ENCODE measurements at places on chromosomes 13 and 19.

GRCh38 chr13:60165391-60166099 lies 1.8 kb upstream of the DIAPH3 start:
- no peak for DNase-seq

GRCh38 chr19:576768-577438 lies 4.5 kb downstream of the BSG start:
- no peak for DNase-seq

DNA sequence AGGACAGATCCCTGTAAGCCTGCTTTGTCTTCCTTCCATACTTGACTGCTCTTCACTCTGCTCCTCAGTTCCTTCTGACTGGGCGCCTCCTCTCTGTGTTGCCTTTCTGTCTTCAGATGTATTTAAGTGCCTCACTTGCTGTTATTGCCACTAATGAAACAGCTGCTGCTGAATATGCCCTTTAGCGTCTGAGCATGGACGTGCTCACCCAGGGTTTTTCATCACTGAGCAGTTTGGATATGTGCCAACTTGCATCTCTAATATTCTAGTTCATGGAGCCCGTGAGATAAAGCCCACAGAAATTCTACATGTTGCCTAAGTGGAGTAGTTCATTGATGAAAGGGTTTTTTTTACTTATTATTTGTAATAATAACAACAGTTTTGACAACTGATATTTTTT lies 198.2 kb downstream of the MYO16 start:
- no peak for DNase-seq

GRCh38 chr13:101514100-101514499 lies 61.6 kb downstream of the ITGBL1 start:
- DNase-seq, result no peak

GRCh38 chr13:77448689-77449088 lies 86.8 kb upstream of the SCEL start:
- peak; percentile 4 for DNase-seq

- DNase-seq, result no peak
Observed at GRCh38 chr19:38869836-38870607, 8.1 kb downstream of the RINL start.

GRCh38 chr19:58466760-58467589 lies at the start of gene ZNF324:
ZNF324 (plus strand) TSS chr19:58467080; CDS start chr19:58469186, 2,106 bp downstream.
- DNase-seq, result peak; percentile 99

DNA sequence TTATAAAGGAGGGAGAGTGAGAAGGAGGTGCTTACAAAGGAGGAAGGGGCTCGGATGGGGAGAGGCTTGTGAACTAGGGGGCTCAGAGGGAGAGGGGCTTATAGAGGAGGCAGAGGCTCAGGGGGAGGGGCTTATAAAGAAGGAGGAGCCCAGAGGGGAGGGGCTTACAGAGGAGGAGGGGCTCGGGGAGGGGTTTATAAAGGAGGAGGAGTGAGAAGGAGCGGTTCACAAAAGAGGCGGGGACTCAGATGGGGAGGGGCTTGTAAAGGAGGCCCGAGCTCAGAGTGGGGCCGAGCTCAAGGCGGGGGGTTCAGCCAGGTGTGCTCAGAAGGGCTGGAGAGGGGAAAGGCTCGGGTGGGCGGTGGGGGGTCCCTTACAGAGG lies 500 bp downstream of the SMIM24 start:
- DNase-seq, result no peak

- DNase-seq, result no peak
Observed at GRCh38 chr13:20119960-20120359, 40.9 kb downstream of the GJA3 start.

DNA sequence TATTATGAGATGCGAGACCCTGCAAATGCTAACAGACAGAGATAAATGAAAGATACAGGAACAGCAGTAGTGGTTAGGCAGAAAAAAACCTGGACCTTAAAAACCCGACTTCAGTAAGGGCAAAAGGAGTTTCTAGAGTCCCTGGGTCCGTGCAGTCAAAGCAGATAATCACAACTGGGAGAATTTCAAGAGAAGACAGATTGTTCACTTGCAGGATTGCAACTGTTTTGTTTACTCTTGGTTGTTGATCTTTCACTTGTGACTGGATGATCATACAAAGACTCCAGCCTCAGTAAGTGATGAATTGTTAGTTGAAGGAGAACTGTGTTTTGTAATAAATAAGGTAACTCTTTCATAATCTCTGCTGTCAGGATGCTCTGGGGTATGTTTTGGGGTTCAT lies 135.1 kb downstream of the GPC6 start:
- DNase-seq, result no peak

DNA sequence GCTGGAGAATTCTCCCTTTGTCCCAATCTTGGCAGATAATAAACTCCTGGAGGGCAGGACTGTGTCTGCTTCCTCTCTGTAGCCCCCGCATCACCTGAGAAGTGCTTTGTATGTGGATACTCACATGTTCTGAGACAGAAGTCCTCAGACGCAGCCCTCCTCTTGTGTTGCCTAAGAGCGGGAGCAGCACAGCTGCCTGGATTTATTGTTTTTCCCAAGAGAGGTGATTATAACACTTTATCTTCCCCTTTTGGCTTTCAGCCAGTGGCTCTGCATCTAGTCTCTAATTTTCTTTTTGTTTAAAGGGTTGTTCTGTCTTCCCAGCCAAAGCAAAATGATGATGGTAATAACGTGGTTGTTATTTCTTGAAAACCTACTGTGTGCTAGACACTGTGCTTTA lies 36.1 kb downstream of the OLFM4 start:
- peak; percentile 86 for DNase-seq

DNA sequence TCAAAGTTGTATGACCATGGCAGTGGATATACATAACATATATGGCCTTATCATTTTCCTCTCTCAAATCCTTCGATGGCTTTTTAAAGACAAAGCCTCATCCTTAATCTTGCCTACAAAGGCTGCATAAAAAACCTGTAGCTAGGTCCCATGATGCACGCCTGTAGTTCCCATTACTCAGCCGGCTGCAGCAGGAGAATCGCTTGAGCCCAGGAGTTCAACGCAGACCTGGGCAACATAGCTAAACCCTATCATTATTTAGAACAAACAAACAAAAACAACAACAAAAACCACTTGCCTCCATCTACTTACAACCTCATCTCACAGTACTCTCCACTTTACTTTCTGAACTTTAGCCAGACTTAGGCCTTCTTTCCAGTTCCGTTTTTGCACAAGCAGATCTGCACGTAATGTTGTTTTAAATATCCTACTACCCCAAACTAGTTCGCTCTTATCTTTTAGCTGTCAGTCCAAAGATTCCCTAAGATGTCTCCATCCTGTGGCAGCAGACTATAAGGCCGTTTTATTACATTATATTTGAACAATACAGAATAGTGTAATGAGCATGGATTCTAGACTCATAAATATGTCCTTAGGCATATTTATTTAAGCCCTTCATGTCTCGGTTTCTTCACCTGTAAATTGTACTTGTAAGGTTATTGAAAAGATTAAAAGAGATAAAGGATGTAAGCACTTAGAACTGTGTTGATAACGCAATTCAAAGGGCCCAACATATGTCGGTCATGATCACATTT lies 969 bp upstream of the POMP start:
- DNase-seq, result no peak

- DNase-seq, result no peak
Observed at GRCh38 chr13:111650626-111651025, 330.2 kb downstream of the TEX29 start.

GRCh38 chr13:23871616-23872220 lies 17.5 kb downstream of the MIPEP start:
- no peak for DNase-seq

GRCh38 chr19:7815325-7815724 lies 14.7 kb upstream of the EVI5L start:
- no peak for DNase-seq

GRCh38 chr13:114259974-114260373 lies 21.4 kb upstream of the UPF3A start:
- DNase-seq, result no peak

DNA sequence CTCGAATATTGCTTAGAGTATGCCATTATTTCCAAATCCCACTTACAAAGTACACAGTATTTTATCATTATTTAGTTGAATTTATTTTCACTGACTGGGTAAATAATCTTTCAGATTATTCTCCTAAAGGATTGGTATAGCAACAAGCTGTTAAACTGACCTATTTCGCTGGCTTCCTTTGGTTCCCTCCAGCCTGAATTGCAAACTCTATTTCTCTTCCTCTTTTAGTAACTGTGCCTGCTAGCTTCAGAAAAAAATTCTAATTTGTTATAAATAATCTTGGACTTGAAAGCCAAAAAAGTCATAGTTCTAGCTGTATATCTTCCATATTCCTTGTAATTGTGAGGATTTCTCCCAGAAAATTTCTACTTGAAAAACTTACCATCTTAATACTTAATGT lies 15.0 kb upstream of the CCNA1 start:
- no peak for DNase-seq

DNA sequence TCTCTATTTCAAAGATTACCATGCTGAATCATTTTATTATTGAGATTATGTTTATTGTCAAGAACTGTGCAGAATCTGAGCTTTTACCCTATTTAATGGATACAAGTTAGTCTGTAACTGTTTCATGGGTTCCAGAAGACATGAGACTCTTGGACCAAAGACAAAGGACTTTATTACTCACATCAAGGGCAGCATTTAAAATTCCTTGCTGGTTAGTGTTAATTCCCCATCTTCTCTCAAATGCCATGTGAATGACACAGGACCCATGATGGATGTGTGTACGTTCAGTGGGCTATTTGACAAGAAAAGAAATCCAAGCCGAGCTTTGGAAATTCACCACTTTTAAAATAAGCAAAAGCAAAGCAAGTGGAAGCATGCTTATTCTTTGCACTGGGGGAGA lies 139.9 kb downstream of the PCDH20 start:
- DNase-seq, result no peak

DNA sequence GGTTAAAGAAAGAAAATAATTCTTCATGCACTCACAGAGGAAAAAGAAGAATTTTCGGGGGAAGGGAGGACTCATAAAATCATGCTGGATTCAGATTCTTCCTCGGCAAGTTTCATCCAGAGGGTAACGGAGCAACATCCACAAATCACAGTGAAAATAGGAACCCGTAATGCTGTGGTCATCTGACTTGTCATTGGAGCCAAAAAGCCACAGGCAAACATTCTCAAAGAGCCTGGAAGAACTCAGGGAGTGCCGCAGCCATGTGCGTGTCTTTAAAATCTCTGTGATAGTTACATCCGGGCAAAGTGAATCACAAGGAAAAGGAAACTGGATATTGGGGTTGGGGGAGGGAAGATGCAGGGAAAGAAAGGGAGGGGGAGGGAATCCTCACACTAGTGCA lies 33.0 kb upstream of the VSTM2B start:
- DNase-seq, result no peak

DNA sequence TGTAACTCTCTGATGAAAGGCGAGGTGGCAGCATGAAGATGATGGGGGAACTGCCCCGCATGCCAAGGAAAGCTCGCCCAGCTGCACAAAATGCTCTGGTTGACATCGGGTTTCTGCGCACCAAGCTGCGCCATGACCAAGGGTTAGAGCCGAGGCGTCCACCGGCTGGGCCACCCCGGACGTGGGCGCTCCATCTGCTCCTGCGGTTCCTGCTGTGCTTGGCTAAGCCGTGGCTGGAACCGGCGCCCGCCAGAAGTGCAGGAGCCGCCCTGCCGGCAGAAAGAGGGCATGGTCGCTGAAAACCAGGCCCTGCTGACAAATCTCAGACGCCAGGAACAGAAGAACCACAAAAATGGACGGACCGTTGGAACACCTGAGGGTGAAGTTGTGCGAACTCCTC lies 57.9 kb downstream of the ZNF100 start:
- no peak for DNase-seq

DNA sequence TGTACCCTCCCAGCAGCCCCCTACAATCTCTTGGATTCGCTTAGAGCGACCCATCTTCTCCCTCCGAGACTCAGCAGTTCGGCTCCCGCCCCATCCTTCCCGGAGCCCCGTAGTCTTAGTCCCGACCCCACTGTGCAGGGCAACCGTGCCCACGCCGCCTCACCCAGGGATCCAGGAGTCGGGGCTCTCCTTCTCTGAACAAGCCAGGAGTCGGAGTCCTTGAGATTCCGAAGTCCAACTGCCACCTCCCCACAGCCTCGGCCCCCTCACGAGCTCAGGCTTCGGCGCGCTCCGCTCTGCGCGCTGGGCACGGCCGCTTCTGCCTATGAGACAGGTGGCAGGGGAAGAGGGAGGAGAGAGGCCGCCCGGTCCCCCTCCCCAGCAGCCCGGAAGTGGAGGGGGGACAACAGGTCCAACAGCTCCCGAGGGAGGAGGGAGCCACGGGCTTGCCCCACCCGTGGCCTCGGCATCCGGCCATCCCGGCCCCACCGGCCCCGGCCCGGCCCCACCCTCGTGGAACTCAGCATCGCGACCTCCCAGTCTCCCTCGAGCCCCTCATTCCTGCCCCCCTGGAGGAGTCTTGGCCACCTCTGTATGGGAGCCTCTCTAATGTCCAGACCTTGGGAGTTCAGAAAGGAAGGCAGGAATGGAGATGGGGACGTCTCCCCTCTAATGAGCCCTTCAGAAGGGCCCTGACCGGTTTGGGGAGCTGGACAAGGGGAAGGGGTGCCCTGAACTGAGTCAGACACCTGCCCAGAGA lies at the start of gene PHLDB3:
Gene PHLDB3, minus strand, starts transcription at position 321 of the 760 bp plus-strand sequence. CDS start 628 bp downstream, outside the sequence.
- DNase-seq, result peak; percentile 32

GRCh38 chr19:8585894-8586750 lies 8.9 kb upstream of the MYO1F start:
- peak; percentile 49 for DNase-seq

DNA sequence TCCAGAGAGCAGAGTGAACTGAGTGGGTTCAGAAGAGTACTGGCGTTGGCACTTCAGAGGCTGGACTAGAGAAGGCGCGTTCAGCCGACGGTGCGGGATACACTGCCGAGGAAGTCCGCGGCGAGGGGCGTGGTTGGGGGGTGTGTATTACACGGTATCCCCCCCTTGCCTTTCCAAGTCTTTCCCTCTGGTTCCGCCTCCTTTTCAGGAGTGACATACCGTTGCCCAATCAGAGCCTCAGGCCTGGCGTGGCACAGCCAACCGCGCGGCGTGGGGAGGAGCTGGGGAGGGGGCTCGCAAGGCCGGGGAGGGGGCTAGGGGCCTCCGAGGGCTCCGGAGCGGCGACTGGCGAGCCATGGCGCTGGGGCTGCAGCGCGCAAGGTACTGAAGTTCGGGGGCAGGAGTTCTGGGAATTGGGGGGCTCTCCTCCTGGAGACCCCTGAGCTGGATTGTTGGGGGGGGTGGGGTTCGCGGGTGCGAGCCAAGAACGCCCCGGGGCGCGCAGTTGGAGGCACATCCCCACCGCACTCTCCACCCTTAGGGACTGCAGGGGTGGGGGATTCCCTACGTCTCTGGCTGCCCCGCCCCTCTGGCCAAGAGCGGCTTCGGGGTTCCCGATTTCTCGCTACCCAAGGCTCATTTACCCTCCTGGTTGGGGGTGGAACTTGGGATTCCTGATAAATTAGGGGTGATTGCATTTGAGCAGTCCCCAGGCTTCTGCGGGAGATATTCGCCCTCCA lies at the start of gene HIF3A:
Gene HIF3A, plus strand, starts transcription at position 321 of the 740 bp plus-strand sequence. Its CDS starts 35 bp downstream, at position 356.
- DNase-seq, result peak; percentile 41

DNA sequence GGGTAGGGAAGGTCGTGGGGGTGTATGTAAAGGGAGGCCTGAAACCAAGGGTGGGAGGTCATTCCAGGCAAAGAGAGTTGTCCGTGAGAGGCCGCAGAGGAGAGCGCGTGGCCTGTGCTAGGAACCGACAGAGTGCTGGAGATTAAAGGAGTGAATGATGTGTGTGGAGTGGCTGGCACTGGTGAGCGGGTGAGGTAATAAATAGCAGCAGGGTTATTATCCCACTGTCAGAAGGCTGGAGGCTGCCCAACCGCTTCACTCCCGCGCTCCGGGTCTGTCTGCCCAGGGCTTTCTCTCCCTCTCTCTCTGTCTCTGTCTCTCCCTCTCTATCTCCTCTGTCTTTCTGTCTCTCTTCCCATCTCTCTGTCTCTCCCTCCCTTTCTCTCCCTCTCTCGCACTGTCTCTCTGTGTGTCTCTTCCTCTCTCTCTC lies 17.4 kb downstream of the ZNF579 start:
- no peak for DNase-seq

Data from NCI-H1436 (cell line).